ENCODE measurements at places on chromosomes 11 and 22. TPM values are rescaled to one million over a fixed set of nuclear protein-coding genes. Genes with fewer than 3 reads are reported as not detected.

The CHRNA10 gene
- under 0.01 TPM for total RNA-seq

The OR51V1 gene
- total RNA-seq = not detected

The RAB38 gene
- total RNA-seq = 6.5 TPM

The EHF gene
- not detected for total RNA-seq

The NEU3 gene
- total RNA-seq = 10.6 TPM

The WT1 gene
- total RNA-seq = not detected

The PRR5L gene
- 3.3 TPM for total RNA-seq

The CBX6 gene
- 15.2 TPM for total RNA-seq

The NFRKB gene
- total RNA-seq = 28.9 TPM

The SHISA8 gene
- not detected for total RNA-seq

- DNase-seq = no peak
These were observed 106.8 kb downstream of the CEP164 start for GRCh38 chr11:117434481-117434880.

GRCh38 chr11:34680918-34681586, 60.2 kb downstream of the EHF start:
- peak; percentile 78 for DNase-seq

DNA sequence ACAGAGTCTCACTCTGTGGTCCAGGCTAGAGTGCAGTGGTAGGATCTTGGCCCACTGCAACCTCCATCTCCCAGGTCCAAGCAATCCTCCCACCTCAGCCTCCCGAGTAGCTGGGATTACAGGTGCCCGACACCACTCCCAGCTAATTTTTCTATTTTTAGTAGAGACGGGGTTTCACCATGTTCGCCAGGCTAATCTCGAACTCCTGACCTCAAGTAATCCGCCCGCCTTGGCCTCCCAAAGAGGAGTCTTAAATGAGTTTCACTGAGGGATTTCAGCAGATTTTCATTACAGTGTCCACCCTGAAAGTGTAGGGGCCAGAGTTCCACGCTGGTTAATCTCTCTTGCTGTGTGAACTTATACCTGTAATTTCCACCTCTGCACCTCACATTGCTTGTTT, 412 bp upstream of the RPS3 start:
- DNase-seq = no peak

- no peak for DNase-seq
These were observed 3.4 kb downstream of the KMT2A start for GRCh38 chr11:118439646-118440045.

- DNase-seq = peak; percentile 23
These were observed 305.4 kb downstream of the ST3GAL4 start for GRCh38 chr11:126660761-126661425.

- DNase-seq = no peak
These were observed 7.5 kb upstream of the C11orf65 start for GRCh38 chr11:108474664-108475463.

- DNase-seq = no peak
These were observed 57.3 kb upstream of the EIF3D start for GRCh38 chr22:36586271-36586670.

- DNase-seq = no peak
These were observed 237.2 kb upstream of the PLET1 start for GRCh38 chr11:112497826-112498225.

- no peak for DNase-seq
These were observed 39.6 kb upstream of the CTTN start for GRCh38 chr11:70358753-70359152.

DNA sequence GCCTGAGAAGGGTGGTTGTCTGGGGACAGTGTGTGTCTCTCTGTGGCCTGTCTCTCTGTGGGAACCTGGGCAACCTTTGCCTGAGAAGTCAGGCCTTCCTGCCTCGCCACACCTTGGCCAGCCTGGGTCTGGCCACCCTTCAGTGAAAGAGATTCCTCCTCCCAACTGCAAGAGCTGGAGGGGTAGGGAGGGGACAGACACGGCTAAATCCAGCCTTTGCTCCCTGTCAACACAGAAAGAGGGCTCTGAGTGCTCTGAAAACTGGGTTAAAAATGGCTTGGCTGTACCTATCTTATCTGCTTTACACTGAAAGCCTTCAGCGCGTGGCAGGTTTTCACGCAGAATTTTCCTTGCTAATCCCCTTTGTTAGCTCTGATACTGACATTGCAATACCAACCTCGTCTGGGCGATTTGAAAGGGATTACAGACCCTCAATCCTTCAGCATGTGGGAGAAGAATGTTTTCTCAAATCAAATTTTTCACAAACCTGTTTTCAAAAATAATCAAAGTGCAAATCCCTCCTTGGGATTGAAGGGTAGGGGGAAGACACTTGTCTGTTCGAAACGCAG, 163.7 kb downstream of the DSCAML1 start:
- DNase-seq = no peak

- no peak for DNase-seq
These were observed 18.0 kb downstream of the TBRG1 start for GRCh38 chr11:124640666-124641065.

- no peak for DNase-seq
These were observed 36.8 kb upstream of the ADORA2A start for GRCh38 chr22:24390576-24390975.

- DNase-seq = peak; percentile 9
These were observed 78.5 kb downstream of the ACER3 start for GRCh38 chr11:76939219-76939631.

DNA sequence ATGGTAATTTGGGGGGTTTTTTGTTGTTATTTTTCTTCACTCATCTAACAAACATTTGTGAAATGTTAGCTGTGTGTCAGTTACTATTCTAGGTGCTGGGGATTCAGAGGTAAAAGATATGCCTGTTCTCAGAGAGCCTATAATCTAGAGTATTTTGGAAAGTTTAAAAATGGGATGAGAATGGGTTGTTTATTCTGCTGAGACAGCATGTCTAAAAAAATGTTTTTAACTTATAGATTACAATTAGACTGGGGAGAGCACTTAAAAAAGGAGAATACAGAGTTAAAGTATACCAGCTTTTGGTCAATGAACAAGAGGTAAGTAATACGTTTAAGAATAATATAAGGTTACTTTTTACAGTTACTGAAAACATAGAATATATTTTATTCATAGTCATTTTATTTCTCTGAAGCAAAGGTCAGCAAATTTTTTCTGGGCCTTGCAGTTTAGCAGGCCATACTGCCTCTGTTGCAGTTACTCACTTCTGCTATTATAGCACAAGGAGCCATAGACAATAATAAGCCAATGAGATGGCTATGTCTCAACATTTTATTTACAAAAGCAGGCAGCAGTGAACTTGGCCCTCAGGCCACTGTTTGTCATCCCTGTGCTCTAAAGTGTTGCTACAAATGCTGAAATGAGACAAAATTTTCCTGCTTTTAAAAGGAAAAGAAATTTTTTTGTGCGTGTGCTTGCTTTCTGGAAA, 60.0 kb downstream of the DKK3 start:
- no peak for DNase-seq

GRCh38 chr11:83863272-83863671, 577.1 kb upstream of the CCDC90B start:
- DNase-seq = no peak

DNA sequence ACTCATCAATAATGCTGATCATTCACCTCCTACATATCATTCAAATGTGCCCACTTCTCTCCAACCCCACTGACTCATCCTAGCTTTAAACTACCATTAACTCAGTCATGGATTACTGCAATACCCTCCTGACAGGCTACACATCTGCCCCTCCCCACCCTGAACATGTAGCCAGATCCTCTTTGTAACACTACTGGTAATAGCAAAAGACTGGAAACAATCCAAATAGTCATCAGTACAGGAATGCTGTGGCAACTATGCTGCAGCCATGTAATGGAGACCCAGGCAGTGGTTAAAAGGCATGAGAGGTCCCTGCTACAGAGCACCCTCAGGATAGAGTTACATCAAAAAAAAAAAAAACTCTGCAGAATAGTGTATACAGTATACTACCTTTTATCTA, 16.6 kb downstream of the SLC43A3 start:
- DNase-seq = peak; percentile 96

DNA sequence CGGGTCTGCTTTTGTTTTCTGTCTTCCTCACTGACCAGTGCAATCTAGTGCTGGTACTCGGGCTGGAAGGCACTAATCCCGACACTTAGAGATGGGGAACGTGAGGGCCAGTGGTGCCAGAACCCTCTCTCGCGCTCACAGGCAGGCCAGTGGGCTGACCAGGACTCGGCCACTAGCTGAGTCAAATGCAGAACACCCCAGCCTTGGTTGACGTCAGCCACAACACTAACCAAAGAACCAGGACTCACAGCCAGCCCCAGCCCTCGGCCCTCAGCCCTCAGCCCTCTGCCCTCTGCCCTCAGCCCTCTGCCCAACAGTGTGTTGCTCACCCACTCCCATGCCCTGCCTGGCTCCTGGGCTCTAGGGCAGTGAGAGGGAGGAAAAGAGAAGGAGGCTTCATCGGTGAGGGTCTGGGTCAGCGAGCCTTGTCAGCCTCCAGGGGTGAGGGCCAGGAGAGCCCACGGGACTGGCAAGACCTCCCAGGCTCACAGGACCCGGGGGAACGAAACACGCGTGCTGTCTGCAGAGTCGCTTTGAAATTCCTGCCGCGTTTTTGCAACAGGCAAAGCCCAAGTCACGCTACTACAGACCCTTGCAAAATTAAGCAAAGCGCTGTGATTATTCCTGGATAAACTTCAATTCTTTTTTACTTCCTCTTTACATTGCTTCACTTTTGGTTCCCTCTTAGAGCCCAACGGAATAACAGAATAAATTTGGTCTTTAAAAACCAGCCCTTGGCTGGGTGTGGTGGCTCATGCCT, 27.5 kb downstream of the KIAA0930 start:
- peak; percentile 81 for DNase-seq

DNA sequence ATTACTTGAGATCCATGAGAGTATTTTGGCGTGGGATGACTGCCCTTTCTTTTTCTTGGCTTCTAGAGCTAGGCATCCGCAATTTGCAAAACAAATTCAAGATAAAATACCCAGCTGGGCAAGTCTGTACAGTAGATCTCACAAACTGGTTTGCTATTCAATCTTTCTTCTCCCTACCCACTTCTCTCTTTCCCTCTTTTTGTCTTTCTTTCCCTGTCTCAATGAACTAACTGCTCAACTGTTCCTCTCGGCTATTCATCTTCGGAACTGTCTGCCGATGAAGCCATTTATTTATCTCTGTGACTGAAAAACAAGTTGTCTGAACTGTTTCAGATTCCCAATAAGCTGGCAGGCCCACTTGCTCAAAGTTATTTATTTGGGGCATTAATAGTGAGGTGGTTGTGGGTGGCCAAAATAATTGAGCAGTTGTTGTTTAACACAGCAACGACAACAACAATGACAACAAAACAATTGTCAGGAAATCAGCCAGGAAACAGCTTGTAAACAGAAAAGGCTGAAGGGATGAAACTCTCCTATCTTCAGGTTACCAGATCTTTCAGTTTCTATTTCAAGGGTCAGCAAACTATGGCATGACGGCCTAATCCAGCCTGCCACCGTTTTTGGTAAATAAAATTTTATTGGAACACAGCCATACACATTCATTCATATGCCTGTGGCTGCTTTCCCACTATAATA, 76.0 kb upstream of the MTMR2 start:
- no peak for DNase-seq

GRCh38 chr11:80856066-80856465, 1415.2 kb upstream of the TENM4 start:
- no peak for DNase-seq

GRCh38 chr11:28606930-28607329, 498.7 kb downstream of the METTL15 start:
- no peak for DNase-seq

All from IMR-90 (cell line).